ENCODE measurements at places on chromosomes 1 and 21. TPM values are rescaled to one million over a fixed set of nuclear protein-coding genes. Genes with fewer than 3 reads are reported as not detected.
A peak's percentile ranks its signal among the peaks of the same experiment; 100 is the strongest.

CA14 gene
- total RNA-seq: 0.27 TPM

TOR1AIP2 gene
- 115 TPM for total RNA-seq

SYT6 gene
- not detected for total RNA-seq

S100A7 gene
- not detected for total RNA-seq

ZNF683 gene
- not detected for total RNA-seq

RPTN gene
- not detected for total RNA-seq

MYOM3 gene
- 0.11 TPM for total RNA-seq

DNA sequence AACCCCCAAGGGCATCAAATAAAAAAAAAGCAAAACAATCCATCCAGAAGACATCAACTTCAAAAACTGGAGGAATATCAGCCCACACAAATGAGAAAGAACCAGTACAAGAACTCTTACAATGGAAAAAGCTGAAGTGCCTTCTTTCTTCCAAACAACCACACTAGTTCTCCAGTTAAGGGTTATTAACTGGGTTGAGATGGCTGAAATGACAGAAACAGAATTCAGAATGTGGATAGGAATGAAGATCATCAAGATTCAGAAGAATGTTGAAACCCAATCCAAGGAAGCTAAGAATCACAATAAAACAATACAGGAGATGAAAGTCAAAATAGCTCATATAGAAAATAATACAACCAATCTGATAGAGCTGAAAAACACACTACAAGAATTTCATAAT, 104.5 kb downstream of the NME7 start:
- no peaks in the 10 kb centered on the region for H3K36me3 ChIP-seq
- H3K27ac ChIP-seq: no peak overlapping the region
- no peaks in the 10 kb centered on the region for H3K27me3 ChIP-seq
- DNase-seq: no peak

DNA sequence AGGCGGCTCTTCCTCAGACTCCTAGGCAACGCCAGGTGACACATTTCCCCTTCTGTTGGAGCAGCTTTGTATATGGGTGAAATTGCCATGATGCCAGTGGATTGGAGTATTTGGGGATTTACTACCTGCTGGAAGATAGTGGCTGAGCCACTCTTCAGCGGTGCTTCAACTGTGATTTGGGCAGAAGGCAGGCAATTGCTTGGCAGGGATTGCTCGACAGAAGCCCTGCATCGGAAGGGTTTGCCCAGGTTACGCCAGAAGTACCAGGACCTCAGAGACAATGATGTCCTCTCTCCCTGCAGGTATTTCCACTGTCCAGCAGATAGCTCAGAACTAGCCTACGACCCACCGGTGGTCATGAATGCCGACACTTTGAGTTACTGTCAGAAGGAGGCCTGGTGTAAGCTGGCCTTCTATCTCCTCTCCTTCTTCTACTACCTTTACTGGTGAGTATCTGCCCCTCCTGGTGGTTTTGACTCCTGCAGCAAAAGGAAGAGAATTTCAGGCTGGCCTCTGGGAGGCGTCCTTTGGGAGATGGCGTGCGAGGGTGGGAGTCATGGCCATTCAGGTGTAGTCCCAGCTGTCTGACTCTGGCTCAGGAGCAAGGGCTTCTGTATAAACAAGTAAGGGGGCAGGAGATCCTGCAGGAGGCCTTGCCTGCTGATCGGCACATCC, 118.3 kb downstream of the CNIH3 start:
- DNase-seq: no peak
- H3K27ac ChIP-seq: no peak overlapping the region
- no peaks in the 10 kb centered on the region for H3K27me3 ChIP-seq

DNA sequence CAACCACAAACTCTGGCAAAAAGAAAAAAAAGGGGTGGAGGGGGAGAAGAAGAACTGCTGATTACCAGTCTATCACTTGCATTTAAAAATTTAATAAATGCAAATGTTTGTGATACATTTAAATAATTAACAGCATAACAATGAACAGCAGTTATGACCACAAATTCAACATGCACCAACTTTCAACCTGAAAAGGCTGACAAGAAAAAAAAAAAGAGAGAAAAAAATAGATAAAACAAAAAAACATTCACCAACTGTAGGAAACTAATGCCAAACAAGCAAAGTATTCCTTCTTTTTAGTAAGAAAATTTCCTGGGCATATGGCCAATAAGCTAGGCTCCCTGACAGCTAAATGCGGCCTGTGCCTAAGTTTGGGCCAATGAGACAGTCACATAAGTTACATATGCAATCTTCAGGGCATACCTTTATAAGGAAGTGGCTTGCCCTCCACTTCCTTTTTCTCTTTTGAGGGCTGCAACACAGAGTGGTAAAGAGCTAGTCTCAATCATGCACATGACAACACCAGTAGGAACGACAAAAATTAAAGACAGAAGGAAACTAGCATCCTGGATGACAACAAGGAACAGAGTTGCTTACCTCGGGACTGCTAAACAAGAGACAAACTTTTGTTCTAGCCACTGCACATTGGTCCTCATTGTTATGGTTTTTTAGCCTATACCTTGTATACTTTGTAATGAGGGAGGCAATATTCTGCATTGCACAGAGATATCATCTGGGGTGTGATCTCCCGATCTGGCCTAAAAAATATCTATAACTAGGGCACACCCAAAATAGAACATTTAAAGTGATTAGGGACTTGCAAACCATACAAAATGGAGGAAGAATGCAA, 24.2 kb upstream of the PHTF1 start:
- no peak overlapping the region for H3K27ac ChIP-seq
- no peaks in the 10 kb centered on the region for H3K27me3 ChIP-seq
- peak; percentile 9 for DNase-seq
- no peaks in the 10 kb centered on the region for H3K36me3 ChIP-seq

DNA sequence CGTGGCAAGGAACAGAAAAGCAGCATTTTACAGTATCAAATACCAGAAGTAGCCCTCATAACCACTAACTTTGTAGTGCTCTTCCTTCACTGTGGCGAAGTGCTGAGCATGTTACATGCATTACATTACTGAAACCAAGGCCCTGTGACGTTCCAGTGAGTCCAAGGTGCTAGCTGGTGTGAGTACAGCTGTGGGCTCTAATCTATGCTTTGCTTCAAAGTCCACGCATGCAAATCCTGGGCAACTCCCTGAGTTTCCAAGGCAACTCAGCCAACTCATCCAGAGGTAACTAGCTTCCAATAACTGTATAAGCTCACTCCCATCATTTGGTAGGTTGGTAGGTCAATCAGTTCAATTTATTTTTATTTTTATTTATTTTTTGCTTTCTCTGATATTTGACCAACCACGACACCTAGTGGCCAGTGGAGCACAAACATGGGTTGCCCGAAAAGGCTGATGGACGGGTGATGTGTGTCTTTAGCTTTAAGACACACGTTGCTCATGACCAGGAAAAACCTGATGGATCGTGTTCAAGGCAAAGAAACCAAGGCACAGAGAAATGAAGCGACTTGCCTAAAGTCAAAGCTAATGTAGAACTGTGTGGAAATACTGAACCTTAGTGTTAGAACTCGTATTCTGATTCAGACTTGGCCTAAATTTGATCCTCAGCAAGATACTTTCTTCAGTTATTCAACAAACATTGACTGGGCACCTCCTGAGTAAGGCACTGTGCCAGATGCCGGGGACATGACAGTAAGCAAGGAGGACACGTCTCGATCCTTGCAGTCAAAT, 73.0 kb downstream of the GNG12 start:
- H3K4me3 ChIP-seq: no peak overlapping the region
- peaks cover 28% of the 10 kb centered on the region for H3K4me1 ChIP-seq
- no peaks in the 10 kb centered on the region for H3K36me3 ChIP-seq
- peak; percentile 74 for DNase-seq
- H3K27me3 ChIP-seq: no peaks in the 10 kb centered on the region
- H3K27ac ChIP-seq: peak overlapping the region; percentile 90

DNA sequence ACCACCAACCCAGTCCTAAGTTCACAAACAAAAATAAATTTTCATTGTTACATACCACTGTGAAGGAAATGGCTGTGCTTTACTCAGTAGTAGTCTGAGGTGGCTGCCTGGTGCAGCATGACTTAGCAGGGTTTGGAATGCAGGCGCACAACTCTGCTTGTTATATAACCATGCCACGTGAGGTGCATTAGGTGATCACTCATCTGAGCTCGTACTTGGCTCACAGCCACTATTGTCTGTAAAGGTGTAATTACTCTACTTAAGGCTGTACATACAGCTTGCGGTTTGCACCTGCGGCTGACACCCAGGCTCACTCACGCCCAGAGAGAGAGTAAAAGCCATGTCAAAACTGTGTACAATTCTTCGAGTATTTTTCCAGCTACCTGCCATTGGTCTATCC, 599.4 kb downstream of the LTN1 start:
- H3K27me3 ChIP-seq: no peaks in the 10 kb centered on the region
- no peaks in the 10 kb centered on the region for H3K36me3 ChIP-seq
- peak overlapping the region; percentile 48 for H3K27ac ChIP-seq
- H3K4me3 ChIP-seq: no peak overlapping the region
- DNase-seq: peak; percentile 75

DNA sequence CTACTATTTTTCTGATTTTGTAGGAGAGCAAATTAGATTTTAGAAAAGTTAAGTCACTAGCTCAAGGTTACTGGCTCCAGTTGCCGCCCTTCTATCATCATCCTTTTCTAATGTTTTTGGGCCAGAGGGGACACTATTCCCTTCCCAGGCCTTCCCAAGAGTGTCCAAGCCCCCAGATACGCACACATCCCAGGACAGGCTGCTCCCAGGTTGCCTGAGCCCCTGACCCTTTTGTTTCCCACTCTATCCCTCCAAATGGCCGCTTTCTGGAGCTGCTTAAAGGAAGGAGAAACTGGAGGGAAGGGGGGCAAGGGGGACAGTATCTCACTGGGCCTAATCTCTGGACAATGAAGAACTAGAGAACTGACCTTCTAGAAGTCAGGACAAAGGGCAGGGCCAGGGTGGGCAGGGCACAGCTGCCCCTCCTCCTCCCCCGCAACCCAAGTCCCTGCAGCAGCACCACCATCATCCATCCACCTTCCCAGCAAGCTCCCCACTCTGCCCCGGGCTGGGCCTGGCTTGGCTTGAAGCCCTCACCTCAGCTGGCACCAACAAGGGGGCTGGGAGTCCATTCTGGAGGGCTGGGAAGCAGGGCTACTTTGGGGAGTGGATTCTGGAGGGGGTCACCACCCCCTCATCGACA, 1.1 kb upstream of the MAP7D1 start:
- DNase-seq: peak; percentile 64
- no peaks in the 10 kb centered on the region for H3K27me3 ChIP-seq
- no peaks in the 10 kb centered on the region for H3K36me3 ChIP-seq
- peak overlapping the region; percentile 97 for H3K27ac ChIP-seq

DNA sequence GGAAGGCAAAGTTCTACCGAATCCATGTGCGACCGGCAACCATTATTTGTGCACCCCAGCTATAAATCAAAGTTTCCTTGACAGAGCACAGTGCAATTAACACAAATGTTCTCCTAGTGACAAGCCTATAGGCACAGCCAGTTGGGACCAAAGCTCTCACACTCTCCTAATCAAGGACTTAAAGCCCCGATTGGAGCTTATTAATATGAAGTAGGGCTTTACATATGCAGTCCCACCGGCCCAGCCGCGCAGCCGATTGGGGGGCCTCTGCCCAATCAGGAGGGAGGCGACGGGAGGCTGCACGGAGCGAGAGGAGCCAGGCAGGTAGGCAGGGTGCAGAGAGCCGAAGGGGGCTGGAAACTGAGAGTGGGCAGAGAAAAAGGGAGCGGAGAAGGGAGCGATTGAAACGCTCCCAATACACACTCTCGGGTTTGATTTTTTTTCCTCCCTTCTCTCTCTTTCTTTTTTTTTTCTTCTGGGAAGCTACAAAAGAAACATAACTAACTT, at the start of gene ESRRG:
ESRRG (minus strand) TSS at position 156 of the 507 bp plus-strand sequence; CDS start at position 26, 130 bp downstream.
- H3K36me3 ChIP-seq: no peaks in the 10 kb centered on the region
- H3K4me3 ChIP-seq: peak within 1 kb of the TSS; percentile 30
- peaks cover 22% of the 10 kb centered on the region for H3K4me1 ChIP-seq

DNA sequence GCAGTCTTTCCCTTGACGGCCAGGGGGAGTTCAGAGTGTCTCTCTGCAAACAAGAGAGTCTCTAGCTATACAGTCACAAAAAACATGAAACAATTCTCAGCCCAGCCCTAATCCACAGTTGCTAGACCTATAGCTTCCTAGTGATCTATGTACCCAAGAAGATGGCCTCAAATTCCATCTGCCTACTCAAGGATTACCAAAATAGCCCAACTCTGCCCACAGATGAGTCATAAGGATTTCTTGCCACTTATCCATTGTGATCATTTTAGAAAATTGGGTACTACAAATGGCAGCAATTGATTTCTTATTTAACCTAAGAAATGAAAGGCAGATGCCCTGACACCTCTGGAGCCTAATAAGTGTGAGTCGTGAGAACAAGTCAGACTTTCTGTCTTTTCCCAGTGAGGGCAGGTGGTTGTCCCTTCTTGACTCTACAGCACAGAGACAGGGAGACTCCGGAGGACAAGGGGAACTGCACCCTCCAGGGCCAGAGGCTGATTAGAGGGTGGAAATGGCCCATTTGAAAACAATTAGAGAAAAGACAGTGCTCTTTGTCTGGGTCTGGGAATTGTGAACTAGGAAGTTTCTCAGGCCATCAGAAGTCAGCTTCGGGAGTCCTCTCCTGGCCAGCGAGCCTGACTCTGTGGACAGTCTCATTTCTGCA, 65.4 kb downstream of the ABCA4 start:
- H3K4me1 ChIP-seq: peaks cover 10% of the 10 kb centered on the region
- DNase-seq: no peak
- H3K36me3 ChIP-seq: no peaks in the 10 kb centered on the region
- H3K27me3 ChIP-seq: no peaks in the 10 kb centered on the region

- H3K27me3 ChIP-seq: no peaks in the 10 kb centered on the region
- no peak for DNase-seq
- no peak overlapping the region for H3K27ac ChIP-seq
- H3K36me3 ChIP-seq: no peaks in the 10 kb centered on the region
- no peak overlapping the region for H3K4me3 ChIP-seq
These were observed 37.8 kb downstream of the SETD4 start for GRCh38 chr21:36022427-36023091.

DNA sequence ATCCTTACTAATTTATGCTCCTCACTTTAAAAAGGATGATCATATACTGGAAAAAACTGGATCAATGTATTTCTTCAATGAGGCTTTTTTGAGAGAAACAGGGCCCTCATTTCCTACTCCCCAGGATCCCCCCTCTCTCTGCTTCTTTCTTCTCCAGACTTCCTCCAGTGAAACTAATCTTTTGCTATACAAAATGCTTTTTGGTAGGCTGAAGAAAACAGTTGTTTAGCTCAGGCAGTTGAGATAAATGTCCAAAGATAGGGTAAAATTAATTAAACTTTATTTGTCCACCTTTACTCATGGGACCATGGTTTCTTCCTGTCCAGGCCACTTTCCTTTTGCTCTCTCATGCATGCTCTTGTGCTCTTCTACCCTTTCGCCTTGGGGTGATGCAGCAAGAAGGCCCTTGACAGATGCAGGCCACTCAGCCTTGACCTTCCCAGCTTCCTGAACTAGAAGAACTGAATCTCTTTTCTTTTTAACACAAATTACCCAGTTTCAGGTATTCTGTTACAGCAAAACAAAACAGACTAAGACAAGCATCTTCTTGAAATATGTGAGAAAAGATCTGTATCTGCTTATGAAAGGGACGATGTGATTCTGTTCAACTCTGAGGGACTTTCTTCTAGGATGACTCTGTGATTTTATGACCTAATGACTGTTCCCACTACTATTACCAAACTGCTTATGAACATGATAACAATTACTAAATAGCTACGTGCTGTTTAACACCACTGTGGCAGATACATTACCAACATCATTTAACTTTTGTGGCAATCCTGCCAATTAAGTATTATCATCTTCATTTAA, 63.7 kb downstream of the NVL start:
- H3K36me3 ChIP-seq: no peaks in the 10 kb centered on the region
- H3K27me3 ChIP-seq: no peaks in the 10 kb centered on the region
- H3K27ac ChIP-seq: no peak overlapping the region
- DNase-seq: no peak

- no peak for DNase-seq
- no peaks in the 10 kb centered on the region for H3K27me3 ChIP-seq
- H3K27ac ChIP-seq: no peak overlapping the region
- no peak overlapping the region for H3K4me3 ChIP-seq
These were observed 105.4 kb upstream of the C1orf174 start for GRCh38 chr1:4005431-4005830.

Data from thyroid gland (tissue), 4 donors.